ENCODE measurements at places on chromosomes 4 and X.

DNA sequence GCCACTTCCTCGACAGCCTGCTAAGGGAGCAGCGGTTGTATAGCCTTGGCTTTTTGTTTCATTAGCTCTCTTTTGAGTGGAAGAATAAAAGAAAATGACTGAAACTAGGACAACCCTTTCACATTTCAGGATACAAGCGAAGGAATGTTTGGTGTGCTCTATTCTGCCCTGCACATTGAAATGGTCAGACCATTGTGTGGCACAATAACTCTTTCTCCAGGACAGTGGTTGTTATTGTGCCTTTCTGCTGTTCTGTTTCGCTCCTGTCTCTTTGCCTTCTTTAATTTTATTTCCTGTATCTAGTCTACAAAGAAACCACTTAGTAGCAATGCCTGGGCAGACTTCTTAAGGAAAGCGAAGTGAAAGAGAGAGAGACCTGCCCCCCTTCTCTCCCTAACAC lies 473.7 kb downstream of the GBA3 start:
- DNase-seq = no peak

DNA sequence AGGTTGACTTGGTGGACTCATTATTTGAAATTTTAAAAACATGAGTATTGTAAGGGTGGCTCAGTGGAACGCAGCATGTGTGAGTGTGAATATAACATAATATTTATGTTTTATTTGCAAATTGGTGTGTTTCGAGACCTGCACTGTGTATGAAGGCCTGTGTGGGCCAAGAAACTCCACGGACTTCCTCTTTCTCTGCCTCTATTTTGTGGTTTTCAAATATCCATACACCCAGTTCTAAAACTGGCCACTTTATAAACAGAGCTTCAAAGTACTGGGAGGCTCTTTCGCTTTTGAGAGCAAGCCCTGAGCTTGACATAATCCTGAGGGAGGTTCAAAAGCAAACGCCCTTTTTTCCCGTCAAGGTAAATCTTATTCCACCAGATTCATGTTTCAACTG lies 187.7 kb downstream of the GPAT3 start:
- no peak for DNase-seq

DNA sequence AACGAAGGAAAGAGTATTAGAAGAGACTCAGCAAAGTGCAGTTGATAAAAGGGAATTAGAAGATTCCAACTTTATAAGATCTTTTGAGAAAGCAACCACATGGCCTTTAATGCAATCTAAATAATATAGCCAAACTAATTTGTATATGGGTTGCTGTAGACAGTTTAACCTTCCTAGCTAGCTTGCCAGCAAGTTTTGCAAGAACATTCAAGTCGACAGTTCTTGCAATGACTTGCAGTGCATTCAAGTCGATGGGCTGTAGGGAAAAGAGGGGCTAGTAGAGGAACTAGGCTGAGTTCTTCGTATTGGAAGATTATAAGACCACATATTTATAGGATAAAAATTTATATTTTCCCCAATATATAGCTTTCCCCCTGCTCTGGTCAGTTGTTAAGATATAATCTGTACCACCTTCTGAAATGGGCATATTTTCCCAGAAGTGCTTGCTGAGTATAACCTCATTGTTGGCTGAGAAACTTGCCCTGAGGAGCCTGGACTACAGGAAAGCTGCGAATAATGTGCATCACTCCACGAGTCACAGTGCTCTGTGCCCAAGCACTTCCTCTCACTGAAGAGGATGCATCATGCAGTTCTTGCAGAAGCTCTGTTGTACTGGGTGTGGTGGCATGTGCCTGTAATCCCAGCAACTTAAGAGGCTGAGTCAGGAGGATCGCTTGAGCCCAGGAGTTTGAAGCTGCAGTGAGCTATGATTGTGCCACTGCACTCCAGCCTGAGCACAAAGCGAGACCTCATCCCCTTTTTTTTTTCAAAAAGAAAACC lies 56.7 kb downstream of the DOCK11 start:
- peak; percentile 18 for DNase-seq

DNA sequence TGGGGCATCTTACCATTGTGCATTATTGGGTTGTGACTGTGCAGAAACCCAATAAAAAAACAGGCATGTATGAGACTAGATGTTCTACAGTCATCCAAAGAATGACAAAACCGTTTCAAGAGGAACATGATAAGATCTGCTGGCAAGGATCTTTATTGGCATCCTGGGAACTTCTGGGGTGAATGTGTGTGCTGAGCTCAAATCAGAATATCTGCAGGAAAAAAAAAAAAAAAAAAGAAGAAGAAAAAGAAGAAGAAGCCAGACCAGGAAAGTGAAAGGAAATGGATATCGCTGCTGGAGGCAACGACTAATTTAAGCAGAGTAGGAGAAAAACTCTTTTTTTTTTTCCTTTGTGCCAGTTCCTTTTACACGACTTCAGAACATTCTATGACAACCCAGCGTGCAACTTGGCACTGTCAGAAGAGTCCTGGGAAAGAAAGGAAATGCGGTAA lies 484.2 kb upstream of the BOD1L1 start:
- DNase-seq = no peak

DNA sequence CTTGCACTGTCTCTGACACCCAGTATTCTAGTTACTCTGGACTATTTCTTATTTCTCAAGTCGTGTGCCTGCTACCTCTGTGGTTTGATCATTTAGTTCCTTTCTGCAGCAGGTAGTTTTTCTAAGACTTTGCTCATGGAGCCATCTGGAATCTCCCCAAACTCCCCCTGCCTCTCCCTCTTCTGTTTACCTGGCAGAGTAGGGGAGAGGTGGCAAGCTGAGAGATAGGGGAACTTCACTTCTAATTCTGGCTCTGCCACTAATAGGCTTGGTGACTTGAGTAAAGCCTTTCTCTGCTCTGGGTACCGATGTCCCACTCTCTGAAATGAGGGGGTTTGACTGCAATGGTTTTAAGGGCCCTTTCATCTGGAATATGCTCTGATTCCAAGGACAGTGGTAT lies 141.3 kb downstream of the CPEB2 start:
- DNase-seq = no peak

DNA sequence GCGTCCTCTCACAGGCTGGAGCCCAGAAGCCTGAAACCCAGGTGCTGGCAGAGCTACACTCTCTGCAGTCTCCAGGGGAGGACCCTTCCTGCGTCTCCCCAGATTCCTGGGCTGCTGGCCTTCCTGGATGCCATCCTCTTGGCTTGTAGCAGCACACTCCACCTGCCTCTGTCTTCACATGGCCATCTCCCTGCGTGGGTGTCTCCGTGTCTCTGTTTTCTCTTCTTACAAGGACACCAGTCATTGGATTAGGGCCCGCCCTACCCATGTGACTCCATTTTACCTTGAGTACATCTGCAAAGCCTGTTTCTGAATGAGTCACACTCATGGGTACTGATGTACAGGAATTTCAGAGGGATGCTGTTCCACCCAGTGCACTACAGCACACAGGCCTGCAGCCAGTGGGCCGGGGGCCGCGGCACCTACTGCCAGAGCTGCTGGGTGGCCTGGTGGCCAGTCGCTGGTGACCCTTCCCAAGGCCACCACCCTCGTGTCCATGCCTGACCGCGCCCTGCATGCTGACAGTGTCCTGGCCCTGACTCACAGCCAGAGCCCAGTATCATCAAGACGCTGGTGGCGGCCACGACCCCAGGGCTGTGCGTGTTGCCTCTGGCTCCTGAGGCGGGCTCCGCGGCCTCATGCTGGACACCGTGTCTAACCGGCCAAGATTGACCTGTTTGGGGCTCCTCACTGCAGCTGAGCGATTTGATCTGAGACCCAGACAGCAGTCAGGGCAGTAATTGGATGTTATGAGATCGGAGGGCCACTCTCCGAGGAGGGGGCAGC lies 63.6 kb upstream of the NKX1-1 start:
- DNase-seq = no peak

DNA sequence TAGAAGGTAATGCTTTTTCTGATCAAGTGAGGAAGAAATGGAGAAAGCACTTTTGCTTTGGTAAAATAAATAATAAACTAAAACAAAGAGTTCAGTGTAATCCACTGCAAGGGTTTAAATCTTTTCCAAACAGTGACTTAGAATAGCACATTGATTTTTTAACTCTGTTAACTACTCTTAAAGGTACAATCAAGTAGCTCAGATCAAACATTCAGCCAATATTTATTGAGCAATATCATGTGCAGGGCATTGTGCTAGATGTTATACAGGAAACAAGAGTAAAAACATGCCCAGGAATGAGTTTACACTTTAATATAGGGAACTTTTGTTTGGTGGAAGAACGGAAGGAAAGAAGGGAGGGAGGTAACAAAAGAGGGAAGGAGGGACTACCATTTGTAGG lies 479.8 kb downstream of the KLHL13 start:
- no peak for DNase-seq

DNA sequence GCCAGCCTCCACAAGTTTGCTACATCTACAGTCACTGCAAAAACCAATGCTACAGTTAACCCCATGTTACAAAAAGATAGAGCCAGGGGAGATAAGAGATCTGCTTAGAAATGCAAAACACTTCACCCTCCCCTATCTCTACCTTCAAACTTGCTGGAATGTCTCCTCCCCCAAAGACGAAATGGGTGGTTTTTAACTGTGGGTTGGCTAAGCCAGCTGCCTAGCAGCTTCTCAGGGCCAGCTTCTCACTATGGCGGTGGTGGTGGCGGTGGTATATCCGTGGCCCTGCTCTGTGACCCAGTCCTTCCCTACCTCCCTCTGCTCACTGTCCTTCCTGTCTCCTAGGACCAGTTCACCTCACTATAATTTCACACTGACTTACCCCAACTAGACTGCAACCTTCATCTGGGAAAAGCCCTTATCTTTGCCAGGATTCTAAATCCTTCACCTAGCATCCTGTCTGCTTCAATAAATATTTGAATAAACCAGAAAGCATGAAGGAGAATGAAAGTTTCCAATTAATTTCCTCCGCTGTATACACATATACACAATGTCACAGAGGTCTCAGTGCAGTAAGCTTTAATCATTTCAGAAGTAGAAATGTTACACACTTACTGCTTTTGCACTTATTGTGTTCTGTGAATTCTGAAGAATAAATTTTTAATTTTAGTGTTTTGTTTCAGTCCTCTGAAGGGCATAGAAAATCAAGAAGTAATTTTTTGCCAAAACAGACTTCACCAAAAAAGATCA lies 46.3 kb downstream of the SH3KBP1 start:
- DNase-seq = no peak

- peak; percentile 86 for DNase-seq
These were observed 277.5 kb upstream of the AGTR2 start for GRCh38 chrX:115892787-115893671.

GRCh38 chrX:45518552-45518951 lies 317.9 kb upstream of the DIPK2B start:
- DNase-seq = no peak

GRCh38 chrX:133171962-133172708 lies 46.0 kb downstream of the TFDP3 start:
- peak; percentile 55 for DNase-seq

GRCh38 chr4:14138106-14138505 lies 510.6 kb upstream of the BOD1L1 start:
- no peak for DNase-seq

DNA sequence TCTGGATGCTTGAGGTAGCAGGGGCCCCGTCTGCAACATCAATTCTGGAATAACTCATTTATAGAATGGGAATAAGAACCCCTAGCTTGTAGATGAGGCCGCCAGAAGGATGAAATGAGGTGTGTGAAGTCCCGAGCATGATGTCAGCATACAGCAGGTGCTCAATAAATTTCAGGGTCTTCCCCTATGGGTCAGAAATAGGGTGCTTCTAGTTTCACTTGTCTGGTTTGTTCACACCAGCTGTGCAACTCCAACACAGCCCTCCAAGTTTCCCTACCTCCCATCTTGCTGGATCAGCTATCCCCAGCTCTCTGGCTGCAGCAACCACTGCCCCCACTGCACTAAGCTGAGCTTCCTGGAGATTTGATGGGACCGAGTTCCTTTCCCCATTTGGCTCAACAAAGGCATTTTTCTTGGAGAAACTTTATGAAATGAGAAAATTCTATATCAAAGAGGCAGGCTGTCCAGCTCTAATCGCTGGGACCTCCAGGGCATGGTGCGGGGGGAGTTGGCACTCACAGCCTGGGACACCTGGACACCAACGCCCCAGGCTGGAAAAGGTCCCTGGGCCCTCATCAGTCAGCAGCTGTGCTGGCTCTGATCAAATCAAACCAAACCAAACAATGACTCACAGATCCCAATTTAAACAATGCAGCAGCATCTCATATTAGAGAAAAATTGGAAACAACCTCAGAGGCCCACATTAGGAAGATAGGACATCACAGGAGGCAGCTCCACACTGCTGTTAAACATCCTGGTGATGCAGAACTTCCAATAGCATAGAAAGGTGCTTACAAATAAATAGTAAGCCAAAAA lies 13.3 kb downstream of the SLC2A9 start:
- DNase-seq = peak; percentile 69

- DNase-seq = no peak
These were observed 135.0 kb downstream of the IDS start for GRCh38 chrX:149370097-149370496.

- DNase-seq = no peak
These were observed 35.7 kb upstream of the FMR1 start for GRCh38 chrX:147875866-147876596.

GRCh38 chr4:157700898-157701694 lies 471.7 kb downstream of the GASK1B start:
- DNase-seq = no peak

- DNase-seq = no peak
These were observed 702 bp upstream of the CDKN2AIP start for GRCh38 chr4:183443655-183444213.

DNA sequence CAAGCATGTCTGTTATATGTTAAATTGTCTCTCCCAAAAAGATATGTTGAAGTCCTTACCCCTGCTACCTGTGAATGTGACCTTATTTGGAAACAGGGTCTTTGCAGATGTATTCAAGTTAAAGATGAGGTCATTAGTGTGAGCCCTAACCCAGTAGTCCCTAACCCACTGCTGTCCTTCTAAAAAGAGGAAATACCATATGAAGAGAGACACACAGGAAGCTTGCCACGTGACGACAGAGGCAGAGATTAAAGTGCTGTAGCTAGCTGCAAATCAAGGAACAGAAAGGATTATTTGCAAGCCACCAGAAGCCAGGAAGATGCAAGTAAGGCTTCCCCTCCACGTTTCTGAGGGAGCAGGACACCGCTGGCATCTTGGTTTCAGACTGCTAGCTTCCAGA lies 150.1 kb downstream of the HNRNPD start:
- DNase-seq = peak; percentile 53
